Stimulated activated CD8-positive, alpha-beta memory T cell treated with anti-CD3 and anti-CD28 coated beads, Interleukin-15, amount 100 ng/mL, for 1 hour (primary cell): ENCODE measurements at places on chromosomes 7 and 10.

DNA sequence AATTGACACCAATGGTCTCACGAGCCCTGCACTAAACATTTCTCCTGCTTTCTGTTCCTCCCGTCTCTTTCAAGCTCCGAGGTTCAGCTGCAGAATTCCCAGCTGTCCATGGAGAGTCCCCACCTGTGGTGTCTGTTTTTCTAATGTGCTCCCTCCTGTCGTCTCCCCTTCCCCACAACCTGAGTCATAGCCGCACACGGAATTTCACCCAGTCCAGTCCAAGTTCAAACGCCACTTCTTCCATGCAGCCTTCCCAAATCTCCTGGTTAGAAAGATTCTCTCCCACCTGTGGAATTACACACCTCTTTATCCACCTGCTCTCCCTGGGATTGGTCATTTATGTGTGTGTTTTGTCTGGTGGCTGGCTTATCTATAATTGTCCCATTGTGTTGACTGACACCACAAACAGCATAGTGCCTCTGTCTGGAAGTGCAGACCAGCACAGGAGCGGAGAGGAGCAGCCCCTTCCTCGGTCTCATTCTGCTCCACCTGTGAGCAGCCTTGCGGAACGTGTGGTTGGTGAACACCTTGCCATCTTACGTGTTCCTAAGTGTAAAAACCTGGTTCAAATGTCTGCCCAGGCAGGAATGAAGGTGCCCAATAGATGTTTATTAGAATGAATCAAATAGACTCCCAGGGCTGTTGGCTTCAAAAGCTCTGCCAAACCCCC lies 3.3 kb upstream of the DIP2C start:
- no peak for DNase-seq

- DNase-seq = no peak
Observed at GRCh38 chr7:21758286-21758685, 187.4 kb downstream of the CDCA7L start.

- DNase-seq = no peak
Observed at GRCh38 chr7:2837496-2837895, 6.6 kb downstream of the GNA12 start.

- DNase-seq = no peak
Observed at GRCh38 chr10:77974396-77975074, 48.0 kb upstream of the DLG5 start.
